ENCODE measurements at places on chromosomes 11 and 22. TPM values are rescaled to one million over a fixed set of nuclear protein-coding genes. Genes with fewer than 3 reads are reported as not detected.

GRCh38 chr11:22786475-22786874 lies 43.1 kb downstream of the SVIP start:
- H3K4me3 ChIP-seq, result no peak overlapping the region
- H3K27me3 ChIP-seq, result no peaks in the 10 kb centered on the region
- H3K4me1 ChIP-seq, result no peaks in the 10 kb centered on the region
- no peaks in the 10 kb centered on the region for H3K36me3 ChIP-seq

GRCh38 chr11:97794876-97795275 lies 1225.9 kb upstream of the CNTN5 start:
- H3K4me1 ChIP-seq, result no peaks in the 10 kb centered on the region
- DNase-seq, result no peak
- H3K4me3 ChIP-seq, result no peak overlapping the region

DNA sequence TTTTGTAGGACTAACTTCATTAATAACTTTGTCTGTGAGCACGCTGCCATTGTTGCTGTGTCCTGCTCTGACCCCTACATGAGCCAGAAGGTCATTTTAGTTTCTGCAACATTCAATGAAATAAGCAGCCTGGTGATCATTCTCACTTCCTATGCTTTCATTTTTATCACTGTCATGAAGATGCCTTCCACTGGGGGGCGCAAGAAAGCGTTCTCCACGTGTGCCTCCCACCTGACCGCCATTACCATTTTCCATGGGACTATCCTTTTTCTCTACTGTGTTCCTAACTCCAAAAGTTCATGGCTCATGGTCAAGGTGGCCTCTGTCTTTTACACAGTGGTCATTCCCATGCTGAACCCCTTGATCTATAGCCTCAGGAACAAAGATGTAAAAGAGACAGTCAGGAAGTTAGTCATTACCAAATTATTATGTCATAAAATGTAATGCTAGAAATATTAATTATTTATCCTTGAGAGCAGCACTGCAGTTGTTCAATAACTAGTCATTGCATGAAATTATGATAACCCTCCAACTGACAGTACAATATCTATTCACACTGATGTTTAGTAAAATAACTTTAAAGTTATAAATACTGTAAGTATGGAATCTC lies 46.4 kb upstream of the OR5D13 start:
- H3K36me3 ChIP-seq, result no peaks in the 10 kb centered on the region
- no peak overlapping the region for H3K27ac ChIP-seq
- H3K27me3 ChIP-seq, result no peaks in the 10 kb centered on the region
- no peaks in the 10 kb centered on the region for H3K4me1 ChIP-seq

GRCh38 chr22:36147196-36147791 lies 13.3 kb downstream of the APOL3 start:
- H3K4me3 ChIP-seq, result no peak overlapping the region
- no peak overlapping the region for H3K27ac ChIP-seq
- no peaks in the 10 kb centered on the region for H3K27me3 ChIP-seq
- H3K36me3 ChIP-seq, result no peaks in the 10 kb centered on the region
- no peak for DNase-seq

DNA sequence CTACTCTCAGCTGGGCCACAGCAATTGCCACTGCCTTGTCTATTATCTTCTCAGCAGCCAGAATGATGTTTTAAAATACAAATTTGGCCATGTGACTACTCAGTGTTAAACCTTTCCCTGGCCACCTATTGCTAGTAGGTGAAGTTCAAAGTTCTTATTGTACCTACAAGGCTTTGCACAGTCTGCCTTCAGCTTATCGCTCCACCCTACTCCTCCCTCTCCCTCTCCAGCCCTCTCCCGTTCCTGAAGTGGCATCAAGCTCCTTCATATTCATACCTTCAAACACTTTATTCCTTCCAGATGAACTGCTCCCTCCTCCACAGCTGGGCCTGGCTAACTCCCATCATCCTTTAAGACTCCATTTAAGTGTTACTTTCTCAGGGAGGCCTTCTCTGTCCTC lies 37.3 kb downstream of the OR10A6 start:
- DNase-seq, result no peak
- no peaks in the 10 kb centered on the region for H3K4me1 ChIP-seq
- no peaks in the 10 kb centered on the region for H3K36me3 ChIP-seq

DNA sequence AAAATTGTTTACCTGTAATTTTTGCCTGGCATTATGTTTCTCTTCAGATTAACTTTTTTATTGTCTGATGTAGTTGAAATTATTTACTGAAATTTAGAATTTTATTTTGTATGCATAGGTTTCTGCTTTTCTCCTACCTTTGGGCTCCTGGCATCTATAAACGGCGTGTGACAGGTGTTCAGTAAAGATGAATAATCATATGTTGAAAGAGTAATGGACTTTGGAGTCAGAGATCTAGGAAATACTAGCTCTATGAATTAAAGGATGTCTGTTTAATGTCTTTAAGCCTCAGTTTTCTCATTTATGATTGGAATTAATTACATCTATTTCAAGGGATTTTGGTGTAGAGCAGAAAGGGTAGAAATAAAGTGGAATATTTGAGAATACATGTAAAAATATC lies 7.2 kb upstream of the ANGPTL5 start:
- no peak overlapping the region for H3K27ac ChIP-seq
- no peaks in the 10 kb centered on the region for H3K36me3 ChIP-seq
- no peaks in the 10 kb centered on the region for H3K27me3 ChIP-seq
- DNase-seq, result no peak
- no peak overlapping the region for H3K4me3 ChIP-seq
- H3K4me1 ChIP-seq, result no peaks in the 10 kb centered on the region

DNA sequence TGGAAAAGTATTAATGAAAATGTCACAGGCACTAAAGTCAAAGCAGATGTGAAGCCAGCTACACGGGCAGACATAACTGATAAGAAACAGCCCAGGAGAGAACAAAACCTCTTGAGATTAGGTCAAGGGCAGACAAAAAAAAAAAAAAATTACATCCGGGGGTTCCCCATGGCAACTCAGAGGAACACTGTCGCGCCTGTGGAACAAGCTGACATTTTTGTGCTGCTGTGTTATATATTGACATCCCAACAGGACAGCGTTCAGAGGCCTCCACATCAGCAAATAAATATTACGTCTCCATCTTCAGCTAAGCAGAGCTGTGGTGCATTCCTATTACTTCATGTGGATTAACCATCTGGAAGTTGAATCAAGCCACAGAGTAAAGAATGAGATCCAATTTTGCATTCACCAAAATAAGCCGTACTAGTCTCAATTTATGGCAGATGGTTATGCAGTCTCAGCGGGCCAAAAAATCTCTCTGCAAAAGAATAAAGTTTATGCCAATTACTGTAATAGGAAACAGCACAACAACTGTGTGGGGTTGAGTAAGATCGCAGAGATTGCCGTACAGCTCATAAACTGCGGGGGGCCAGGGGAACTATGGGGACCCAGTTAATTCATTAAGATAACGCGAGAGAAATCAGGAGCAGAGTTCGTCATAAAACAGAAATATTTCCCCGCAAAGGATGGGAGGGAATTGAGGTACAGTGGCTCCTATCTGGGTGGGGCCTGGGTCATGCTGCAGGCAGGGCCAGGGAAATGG lies 41.3 kb upstream of the MN1 start:
- H3K27ac ChIP-seq, result no peak overlapping the region
- DNase-seq, result no peak
- no peaks in the 10 kb centered on the region for H3K27me3 ChIP-seq
- H3K4me1 ChIP-seq, result peaks cover 16% of the 10 kb centered on the region
- no peak overlapping the region for H3K4me3 ChIP-seq

- no peaks in the 10 kb centered on the region for H3K36me3 ChIP-seq
- no peaks in the 10 kb centered on the region for H3K27me3 ChIP-seq
- no peak for DNase-seq
- H3K27ac ChIP-seq, result no peak overlapping the region
These were observed 9.5 kb upstream of the MS4A4E start for GRCh38 chr11:60252213-60253108.

DNA sequence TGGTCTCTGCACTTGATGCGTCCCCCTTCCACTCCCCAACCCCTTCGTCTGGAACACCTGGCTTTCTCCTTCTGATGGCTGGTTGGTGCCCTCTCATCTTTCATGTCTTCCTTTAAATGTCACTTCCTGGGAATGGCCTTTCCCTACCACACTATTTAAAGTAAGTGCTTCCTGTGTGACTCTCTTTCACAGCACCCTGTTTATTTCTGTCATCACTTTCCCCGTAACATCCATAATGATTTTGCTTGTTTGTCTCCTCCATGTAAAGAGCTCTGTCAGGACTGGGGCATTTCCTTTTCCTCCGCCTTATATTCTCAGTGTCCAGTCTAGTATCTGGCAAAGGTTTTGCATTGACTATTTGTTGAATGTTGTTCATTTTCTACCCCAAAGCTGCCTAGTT lies 143.0 kb downstream of the DBX1 start:
- H3K4me1 ChIP-seq, result peaks cover 25% of the 10 kb centered on the region
- DNase-seq, result no peak
- H3K27me3 ChIP-seq, result no peaks in the 10 kb centered on the region
- no peak overlapping the region for H3K4me3 ChIP-seq
- H3K36me3 ChIP-seq, result no peaks in the 10 kb centered on the region

DNA sequence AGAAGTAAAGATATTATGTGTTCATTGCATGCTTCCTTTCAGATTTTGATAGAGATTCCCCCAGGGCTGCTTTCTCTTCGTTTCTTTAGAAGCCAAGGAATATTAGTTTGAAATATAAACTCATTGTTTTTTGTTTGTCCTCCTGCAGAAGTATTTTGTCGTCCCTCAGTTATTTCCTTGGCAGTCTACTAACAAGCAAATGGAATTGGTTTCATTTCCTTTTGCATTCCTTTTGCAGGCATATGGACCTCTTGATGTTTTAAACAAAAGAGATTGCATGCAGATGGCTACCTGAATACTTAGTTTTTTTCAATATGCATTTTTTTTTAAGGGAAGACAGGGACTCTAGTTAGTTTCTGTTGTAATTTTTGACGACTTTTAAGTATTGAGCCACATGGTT lies 62.2 kb downstream of the BCL2L13 start:
- no peak for DNase-seq
- H3K36me3 ChIP-seq, result no peaks in the 10 kb centered on the region
- 0 out of 2 replicates have a peak, but pooled peaks cover 4% of the 10 kb centered on the region for H3K4me1 ChIP-seq
- no peak overlapping the region for H3K4me3 ChIP-seq
- H3K27me3 ChIP-seq, result no peaks in the 10 kb centered on the region

DNA sequence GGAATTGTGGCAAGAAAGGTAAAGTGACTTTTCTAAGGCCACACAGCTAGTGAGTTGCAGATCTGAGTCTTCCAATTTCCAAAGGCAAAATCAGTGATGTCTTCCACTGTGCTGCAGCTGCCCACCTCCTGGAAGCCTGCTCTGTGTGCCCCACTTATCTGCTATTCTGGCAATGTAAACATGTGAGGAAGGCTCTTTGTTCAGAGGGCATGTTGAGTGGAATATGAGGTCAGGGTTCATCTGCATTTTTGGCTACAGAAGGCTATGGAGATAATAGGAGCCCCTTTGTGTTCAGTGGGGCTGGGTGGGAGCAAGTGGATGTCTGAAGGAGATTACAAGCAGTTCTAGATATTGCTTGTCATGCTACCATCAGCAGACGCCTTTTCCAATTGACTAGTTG lies 396.2 kb downstream of the BUD13 start:
- H3K27ac ChIP-seq, result no peak overlapping the region
- H3K36me3 ChIP-seq, result no peaks in the 10 kb centered on the region
- no peaks in the 10 kb centered on the region for H3K4me1 ChIP-seq
- H3K4me3 ChIP-seq, result no peak overlapping the region
- DNase-seq, result no peak

DNA sequence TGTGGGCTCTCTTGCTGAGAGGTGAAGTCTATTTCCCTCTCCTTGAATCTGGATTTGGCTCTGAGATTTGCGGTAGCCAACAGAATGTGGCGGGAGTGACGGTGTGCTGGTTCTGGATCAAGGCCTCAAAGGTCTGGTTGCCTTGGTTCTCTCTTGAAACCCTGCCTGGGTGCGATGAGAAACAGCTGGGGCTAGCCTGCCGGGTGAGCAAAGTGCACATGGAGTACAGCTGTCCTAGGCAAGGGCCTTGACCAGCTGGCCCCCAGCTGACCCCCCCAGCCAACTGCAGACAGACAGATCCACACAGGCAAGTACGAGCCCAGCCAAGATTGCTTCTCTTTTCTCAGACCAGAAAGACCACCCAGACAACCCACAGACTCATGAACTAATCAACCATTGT lies 10.8 kb downstream of the SUN2 start:
- H3K27ac ChIP-seq, result no peak overlapping the region
- DNase-seq, result no peak
- no peak overlapping the region for H3K4me3 ChIP-seq

GRCh38 chr11:29018631-29019030 lies 910.4 kb downstream of the METTL15 start:
- H3K4me1 ChIP-seq, result no peaks in the 10 kb centered on the region
- H3K27ac ChIP-seq, result no peak overlapping the region
- no peak overlapping the region for H3K4me3 ChIP-seq
- H3K27me3 ChIP-seq, result no peaks in the 10 kb centered on the region
- DNase-seq, result no peak

DNA sequence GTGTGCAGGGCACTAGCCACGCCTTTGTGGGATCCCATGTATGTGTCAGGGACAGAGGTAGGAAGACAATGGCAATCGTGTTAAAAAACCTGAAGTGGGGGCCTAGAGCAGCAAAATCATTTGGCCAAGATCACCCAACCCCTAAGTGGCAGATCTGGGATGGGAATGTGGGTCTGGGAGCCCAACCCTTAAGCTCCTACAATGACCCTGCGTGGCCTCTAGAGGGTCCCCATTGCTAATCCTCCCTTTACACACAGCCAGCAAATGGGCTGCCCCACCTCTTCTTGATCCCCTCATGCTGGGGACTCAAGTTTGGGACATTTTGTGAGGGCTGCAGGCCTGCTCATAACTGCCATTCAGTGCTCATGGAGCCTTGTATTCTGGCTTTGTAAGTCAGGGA lies 73.2 kb upstream of the SUSD2 start:
- no peak for DNase-seq
- H3K27ac ChIP-seq, result no peak overlapping the region
- H3K4me1 ChIP-seq, result no peaks in the 10 kb centered on the region
- H3K4me3 ChIP-seq, result no peak overlapping the region
- H3K27me3 ChIP-seq, result no peaks in the 10 kb centered on the region

DNA sequence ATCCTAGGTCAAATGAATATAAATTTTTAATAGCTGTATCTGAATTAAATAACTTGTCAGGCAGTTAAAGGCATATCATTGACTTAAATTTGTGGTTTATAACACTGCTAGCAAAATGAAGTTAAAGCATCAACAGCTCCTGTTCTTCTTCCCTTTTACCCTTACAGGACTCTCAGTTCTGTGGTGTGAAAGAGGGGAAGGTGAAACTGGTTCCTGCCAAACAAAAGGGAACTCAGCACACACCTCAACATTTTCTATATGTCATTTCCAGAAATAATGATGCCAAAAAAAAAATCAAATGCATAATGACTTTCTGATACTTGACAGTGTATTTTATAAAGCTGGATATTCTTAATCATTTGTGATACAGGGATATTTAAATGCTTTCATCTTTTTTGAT lies 21.2 kb downstream of the ARL14EP start:
- no peak overlapping the region for H3K27ac ChIP-seq
- H3K4me3 ChIP-seq, result no peak overlapping the region
- no peaks in the 10 kb centered on the region for H3K36me3 ChIP-seq
- DNase-seq, result no peak
- no peaks in the 10 kb centered on the region for H3K27me3 ChIP-seq
- no peaks in the 10 kb centered on the region for H3K4me1 ChIP-seq

DDX6 gene
- polyA plus RNA-seq, result 29.8 TPM

HEPN1 gene
- not detected for polyA plus RNA-seq

ANKRD13D gene
- 35.5 TPM for polyA plus RNA-seq

UBE4A gene
- 11.3 TPM for polyA plus RNA-seq

KDM4D gene
- polyA plus RNA-seq, result 4.5 TPM

LRP4 gene
- 11.0 TPM for polyA plus RNA-seq

MTMR3 gene
- 23.4 TPM for polyA plus RNA-seq
